ENCODE measurements at places on chromosomes 11 and 22.

DNA sequence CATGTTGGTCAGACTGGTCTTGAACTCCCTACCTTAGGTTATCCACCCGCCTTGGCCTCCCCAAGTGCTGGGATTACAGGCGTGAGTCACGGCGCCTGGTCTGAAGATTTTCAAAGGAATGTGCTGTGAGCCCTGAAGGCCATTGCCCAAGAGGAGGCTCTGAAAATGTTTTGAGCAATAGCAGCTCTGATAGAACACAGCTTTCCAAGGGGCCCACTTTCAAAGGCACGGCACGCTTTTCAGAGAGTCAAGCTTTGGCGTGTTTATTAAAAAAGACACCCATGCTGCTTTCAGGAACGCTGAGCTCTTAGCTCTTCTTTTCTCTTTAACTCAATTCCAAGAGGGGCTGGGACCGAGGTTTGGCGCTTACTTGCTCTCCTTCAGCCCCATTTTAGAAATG, 73.8 kb upstream of the CDON start:
- no peak for DNase-seq

- no peak for DNase-seq
Observed at GRCh38 chr11:124829986-124830385, 29.8 kb upstream of the MSANTD2 start.

DNA sequence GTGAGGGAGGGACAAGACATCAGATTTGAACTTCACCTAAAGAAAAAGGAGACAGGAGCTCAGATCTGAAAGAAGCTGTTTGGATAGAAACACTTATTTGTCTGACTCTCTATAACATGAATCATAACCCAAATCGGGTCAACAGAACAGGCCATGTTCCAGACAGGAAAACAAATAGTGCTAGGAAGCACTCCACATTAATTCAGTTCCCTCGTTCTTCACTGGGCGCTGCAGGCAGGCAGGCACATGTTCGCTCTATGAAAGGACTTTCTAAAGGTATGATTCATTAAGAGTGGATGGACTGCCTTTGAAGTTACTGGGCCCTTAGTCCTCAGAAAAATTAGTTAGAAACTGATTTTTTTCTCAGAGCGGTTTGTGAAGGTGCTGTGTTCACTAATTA, 137.5 kb upstream of the TRPC6 start:
- DNase-seq = no peak

DNA sequence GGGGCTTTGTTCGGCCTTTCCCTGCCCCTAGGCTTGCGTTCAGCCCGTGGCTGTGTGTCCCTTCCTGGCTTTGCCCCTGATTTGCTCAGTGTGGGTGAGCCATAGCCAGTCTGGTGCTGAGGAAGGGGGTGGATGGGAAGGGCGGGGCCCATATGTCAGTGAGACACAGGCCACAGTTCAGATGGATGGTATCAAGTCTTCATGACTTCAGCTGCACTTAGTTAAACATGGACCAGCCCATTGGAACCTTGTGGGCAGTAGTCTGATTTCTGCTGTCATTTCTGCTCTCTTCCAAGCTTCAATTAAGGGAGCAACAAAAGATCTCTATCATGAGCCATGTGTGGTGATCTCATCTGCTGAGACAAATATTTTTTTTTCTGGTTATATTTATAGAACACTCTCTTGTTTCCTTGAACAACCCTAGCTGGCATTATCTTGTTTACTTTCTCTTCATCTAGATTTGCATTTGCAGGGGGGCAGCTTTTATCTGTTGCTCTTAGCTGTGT, 21.6 kb upstream of the PEX26 start:
- peak; percentile 73 for DNase-seq

DNA sequence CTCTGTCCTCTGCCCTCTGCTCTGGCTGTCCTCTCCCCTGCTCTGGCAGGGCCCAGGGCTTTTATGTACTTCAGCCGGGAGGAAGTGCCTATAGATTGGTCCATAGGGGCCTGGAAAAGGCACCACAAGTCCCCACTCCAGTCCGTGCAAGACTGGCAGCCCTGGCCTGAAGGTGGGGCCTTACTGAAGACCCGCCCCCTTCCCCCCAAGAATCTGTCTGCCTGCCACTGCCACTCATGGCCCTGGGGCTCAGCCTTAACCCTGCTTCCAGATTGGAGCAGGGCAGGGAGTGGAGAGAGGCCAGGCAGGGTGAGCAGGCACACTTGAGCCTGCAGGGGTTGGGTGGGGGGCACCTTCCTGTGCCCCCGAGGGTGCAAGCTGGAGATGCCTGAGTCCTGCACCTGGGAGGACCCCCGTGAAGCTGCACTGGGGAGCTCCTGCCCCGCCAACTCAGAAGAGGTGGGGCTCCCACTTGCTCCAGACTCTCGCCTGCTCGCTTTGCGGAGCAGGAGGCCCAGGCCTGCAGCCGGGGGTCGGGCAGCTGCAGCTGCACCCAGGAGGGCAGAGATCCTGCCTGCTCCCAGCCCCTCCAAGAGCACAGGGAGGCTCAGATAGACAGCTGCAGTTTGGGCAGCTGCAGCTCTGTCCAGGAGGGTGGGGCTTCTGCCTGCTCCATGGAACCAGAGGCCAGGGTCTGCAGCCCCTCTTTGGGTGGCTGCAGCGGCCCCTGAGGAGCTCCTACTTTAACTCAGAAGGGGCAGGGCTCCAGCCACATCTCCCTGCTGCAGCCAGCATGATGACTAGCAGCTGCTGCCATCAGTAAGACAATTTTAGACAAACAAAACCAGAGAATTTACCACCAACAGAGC, 51.0 kb upstream of the SC5D start:
- DNase-seq = peak; percentile 77

- DNase-seq = peak; percentile 23
Observed at GRCh38 chr11:18394928-18395734, 768 bp downstream of the LDHA start.

- no peak for DNase-seq
Observed at GRCh38 chr11:63869171-63869591, 30.3 kb downstream of the MARK2 start.

GRCh38 chr11:78533399-78533798, 41.3 kb downstream of the NARS2 start:
- DNase-seq = no peak

GRCh38 chr11:100930185-100930778, 199.3 kb downstream of the PGR start:
- DNase-seq = peak; percentile 54

DNA sequence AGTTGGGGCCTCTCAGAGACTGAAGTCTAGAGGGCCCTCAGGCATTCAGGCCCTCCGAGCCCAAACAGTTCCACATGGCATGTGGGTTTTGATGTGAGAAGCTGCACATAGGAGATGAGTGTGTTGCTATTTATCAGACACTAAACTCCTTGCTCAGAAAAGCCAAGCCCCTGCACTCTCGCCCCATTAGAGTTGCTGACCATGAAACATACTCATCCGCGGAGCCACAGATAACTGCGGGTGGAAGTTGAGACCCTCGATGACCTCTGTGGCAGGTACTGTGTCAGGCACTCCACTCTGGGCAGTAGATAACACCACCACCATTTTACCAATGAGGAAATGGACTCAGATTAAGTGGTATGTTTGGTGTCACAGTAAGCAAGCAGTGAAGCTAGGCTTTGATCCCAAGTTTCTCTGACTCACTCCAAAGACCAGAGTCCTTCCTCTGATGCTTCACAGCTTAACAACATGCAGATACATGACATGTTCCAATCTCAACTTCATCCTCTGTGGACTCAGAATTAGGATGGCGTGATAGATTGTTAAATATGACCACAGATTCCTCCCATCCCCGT, 202.1 kb downstream of the ADAMTS15 start:
- DNase-seq = no peak

- no peak for DNase-seq
Observed at GRCh38 chr22:19822301-19823117, 32.2 kb downstream of the GNB1L start.

DNA sequence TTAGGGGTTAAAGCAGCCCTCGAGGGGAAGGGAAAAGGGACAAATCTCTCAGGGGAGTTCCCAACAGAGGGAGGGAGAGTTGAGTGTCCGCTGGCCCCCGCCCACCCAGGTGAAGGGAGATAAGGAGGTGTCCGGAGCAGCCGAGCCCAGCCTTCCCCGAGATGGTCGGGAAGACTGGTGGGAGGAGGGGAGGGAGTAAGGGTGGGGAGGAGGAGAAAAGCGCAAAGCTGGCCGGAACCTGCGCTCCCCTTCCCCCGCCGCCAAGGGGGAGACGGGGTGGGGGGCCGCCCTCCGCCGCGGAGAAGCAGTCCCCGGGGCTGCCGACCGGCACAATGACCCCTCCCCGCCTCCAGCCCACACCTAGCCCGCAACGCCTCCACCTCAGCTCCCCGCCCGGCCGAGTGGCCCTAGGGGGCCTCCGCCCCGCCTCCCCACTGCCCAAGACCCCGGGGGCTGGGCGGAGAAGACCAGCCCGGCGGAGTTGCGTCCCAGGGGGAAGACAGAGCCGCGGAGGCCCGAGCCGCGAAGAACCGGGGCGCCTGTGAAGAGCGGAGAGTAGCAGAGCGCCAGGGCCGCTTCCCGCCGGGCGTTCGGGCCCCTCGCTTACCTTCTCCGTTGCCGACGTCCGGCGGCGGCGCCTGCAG, 479 bp downstream of the RSF1 start:
- no peak for DNase-seq

DNA sequence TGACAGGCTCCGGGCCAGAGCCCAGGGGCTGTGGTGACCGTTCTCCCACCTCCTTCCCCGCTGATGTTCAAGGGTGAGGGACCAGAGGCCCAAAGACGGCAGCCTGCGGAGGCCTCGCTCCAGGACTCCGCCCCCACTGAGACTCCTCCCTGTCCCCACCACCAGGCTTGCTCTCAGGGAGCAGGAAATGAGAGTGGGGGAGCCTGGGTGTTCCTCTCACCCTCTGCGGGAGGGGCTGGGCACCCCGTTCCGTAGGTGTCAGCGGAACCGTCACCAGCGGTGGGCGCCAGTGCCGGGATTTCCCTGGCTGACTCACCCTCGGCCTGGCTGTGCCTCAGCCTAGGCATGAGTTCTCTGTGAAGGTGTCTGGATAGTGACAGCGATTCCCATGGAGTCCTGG, 15.7 kb downstream of the DAGLA start:
- DNase-seq = no peak

DNA sequence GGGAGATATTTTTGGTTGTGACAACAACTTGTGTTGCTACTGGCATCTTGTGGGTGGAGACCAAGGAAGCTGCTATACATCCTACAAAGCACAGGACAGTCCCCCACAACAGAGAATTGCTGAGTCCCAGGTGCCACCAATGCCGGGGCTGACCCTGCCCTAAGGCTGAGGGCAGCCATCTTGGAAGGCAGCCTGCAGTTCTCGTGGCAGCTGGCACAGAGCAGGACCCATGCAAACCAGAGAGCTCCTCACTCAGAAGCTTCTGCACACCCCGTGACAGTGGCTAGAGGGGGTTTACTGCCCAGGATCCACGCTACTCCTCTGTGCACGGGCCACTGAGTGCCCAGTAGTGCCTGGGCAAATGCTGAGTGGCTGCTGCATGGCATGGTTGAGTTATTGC, 143.4 kb downstream of the CTTN start:
- DNase-seq = no peak

DNA sequence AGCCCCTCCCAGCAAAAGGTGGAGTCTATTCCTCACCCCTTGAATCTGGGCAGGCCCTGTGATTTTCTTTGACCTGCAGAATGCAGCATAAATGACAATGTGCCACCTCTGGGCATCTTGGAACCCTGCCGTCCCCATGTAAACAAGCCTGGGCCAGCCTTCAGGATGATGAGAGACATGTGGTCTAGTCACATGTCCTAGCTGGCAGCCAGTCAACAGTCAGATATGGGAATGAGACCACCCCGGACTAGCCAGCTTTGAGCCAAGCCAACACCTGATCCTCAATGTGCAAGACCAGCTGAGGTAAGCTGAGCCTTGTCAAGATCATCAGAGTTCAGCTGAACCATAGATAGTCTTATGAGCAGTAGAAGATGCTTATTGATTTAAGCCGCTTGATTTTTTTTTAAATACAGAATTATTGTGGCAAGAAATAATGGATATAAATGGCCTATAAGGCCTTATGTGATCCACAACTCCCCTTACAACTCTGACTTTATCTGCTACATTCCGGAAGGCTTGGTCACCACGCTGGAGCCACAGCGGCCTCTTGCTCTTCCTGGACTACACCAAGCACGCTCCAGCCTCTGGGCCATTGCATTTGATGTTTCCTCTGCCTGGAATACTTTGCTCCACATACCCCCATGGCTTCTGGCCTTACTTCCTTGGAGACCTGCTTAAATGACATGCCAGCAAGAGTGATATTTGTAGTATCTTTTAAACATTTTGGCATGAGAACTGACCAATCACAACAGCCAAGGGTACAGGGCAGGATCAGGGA, 225.9 kb upstream of the SESN3 start:
- DNase-seq = no peak

DNA sequence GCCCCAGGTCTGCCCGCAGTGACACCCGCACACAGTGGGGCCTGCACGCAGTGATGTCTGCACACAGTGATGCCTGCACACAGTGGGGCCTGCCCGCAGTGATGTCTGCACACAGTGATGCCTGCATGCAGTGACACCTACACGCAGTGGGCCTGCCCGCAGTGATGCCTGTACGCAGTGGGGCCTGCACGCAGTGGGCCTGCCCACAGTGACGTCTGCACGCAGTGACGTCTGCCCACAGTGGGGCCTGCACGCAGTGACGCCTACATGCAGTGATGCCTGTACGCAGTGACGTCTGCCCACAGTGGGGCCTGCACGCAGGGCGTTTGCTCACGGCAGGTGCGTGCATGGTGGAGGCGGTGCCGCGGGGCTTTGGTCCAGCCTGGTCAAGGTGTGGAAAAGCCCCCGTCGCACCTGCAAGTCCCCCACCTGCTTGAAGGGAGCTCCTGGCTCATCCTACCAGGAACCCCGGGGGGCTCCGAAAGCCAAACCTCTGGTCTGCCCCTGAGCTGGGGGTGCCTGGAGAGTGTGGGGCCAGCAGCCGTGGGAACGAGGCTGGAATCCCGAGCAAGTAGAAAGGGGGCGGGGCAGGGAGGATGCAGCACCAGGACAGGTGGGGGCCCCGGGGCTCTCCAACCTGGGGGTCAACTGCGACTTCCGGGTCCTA, 8.9 kb upstream of the SYT8 start:
- no peak for DNase-seq

DNA sequence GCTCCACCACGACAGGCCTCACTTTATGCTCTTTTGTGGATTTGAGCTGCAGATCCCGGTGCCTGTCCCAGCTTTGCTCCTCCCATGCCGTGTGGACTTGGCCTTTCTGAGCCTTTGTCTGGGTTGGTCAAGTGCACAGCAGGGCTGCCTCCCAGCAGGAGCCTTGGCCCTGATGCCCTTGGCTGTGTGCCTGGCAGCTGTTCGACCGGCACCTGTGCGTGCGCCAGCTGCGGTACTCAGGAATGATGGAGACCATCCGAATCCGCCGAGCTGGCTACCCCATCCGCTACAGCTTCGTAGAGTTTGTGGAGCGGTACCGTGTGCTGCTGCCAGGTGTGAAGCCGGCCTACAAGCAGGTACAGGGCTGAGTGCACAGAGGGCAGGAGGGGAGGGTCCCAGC, 46.5 kb downstream of the MYO7A start:
- no peak for DNase-seq

GRCh38 chr11:129315781-129316579, 59.7 kb upstream of the BARX2 start:
- DNase-seq = peak; percentile 30

- DNase-seq = no peak
Observed at GRCh38 chr22:48568736-48569330, 1258.8 kb downstream of the BRD1 start.

GRCh38 chr22:48579043-48579927, 1248.4 kb downstream of the BRD1 start:
- no peak for DNase-seq

All from SK-N-DZ (cell line).